ENCODE measurements at places on chromosomes 2 and 18.

DNA sequence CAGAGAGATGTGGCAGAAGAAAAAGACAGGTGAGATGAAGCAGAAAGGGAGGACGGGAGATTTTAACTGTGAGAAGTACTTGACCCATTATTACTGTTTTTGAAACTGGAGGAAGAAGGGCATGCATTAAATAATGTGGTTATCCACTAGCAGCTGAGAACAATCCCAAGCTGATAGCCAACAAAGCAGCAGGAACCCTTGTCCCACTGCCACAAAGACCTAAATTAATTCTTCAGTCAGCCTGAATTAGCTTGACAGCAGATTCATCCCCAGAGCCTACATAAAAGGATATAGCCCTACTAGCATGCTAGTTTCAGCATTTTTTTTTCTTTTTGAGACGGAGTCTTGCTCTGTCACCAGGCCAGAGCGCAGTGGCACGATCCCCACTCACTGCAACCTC is 19.5 kb upstream of the REG3A start:
- no peak for DNase-seq

DNA sequence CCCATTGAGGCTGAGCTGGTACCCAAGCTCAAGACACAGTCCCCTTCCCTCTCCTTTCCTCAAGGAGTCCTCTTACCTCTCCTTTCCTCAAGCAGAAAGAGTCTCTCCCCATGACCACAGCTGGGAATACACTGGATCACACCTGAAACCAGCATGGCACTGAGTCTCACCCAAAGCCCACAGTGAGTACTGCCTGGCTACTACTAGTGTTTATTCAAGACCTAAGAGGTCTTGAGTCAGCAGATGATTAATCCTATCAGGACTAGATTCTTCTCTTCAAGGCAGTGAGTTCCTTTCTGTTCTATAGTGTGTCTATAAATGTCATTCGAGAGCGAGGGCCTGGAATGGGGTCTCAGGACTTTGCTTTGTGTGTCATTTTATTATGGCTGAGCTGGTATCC is 111.4 kb downstream of the METTL4 start:
- no peak for DNase-seq

DNA sequence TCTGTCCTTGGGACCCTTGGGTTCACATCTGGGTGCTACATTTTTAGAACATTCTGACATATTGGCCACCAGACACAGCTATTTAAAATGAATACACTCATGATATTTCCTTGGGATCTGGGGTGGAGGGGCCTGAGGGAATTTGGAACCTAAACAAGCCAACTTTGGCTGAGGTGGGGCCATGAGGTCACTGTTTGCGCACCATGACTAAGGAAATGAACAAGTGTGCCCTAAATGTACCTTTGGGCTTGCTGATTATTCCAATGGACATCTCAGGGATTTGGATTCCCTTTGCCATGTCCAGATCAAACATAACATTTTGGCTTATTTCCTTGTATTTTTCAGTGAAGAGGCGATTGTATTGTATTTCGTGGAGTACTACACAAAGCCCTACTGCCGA is 80.5 kb upstream of the SEC11C start:
- DNase-seq = no peak

- DNase-seq = no peak
Observed at GRCh38 chr2:218959761-218960308, 369 bp downstream of the CDK5R2 start.

- no peak for DNase-seq
Observed at GRCh38 chr2:31693882-31694281, 113.1 kb upstream of the SRD5A2 start.

GRCh38 chr2:169738566-169739229 is 5.1 kb downstream of the KLHL23 start:
- DNase-seq = no peak

DNA sequence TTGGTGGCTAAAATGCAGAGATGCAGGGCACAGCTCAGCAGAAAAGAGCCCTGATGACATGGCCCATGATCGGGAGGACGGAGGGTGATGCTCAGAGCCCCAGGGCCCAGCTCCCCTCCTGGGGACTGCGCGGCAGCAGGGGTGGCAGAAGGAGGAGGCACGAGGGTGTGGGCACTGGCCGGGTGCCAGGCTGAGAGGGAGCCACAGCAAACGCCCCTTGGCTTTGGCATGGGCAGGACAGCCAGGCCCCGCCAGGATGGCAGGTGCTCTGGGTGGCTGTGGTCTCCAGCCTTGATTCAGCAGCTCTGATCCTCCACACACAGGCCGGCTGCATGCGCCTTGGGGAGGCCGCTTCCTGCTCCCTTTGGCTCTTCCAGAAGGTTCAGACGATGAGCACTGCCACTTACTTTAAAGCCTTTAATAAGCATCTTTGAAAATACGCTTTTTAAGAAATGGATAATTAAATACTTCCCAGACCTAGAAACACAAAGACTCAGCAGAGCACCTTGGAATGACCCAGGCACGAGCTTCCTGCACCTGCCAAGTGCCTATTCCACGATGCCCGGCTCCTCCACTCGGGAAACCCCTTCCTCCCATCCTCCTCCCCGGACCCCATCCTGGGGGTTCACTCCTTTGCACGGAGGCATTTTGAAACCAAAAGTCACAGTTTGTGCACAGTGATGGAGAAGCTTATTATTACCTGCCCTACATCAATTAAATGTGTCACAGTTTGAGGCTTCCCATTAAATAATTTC is 78.5 kb upstream of the SNTG2 start:
- DNase-seq = no peak

- no peak for DNase-seq
Observed at GRCh38 chr2:68320118-68320641, 431 bp upstream of the CNRIP1 start.

DNA sequence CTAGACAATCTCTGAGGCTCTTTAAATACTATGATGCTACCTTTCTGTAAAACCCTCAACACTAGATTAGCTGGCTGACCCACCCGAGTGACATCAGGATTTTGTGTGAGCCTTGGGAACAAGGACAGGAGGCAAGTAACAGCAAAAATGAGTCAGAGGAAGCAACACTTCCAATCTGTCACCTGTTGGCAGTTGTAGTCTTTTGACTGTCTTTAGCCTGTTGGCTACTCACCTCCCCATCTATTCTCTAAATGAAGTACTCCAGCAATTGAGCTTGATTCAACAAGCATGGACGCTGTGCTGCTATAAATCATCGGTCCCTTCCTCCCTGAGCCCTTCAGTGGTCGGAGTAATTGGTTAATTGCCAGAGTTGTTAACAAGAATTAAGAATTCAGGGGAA is 898.7 kb downstream of the BCL11A start:
- DNase-seq = no peak

- no peak for DNase-seq
Observed at GRCh38 chr18:44238911-44239310, 441.8 kb upstream of the SETBP1 start.

- DNase-seq = no peak
Observed at GRCh38 chr2:177338177-177338721, 54.3 kb upstream of the AGPS start.

- DNase-seq = no peak
Observed at GRCh38 chr2:221726894-221727513, 154.9 kb upstream of the EPHA4 start.

- DNase-seq = no peak
Observed at GRCh38 chr18:7878265-7879211, 311.4 kb downstream of the PTPRM start.

GRCh38 chr18:80175451-80176204 is 66.6 kb downstream of the ADNP2 start:
- peak; percentile 66 for DNase-seq

DNA sequence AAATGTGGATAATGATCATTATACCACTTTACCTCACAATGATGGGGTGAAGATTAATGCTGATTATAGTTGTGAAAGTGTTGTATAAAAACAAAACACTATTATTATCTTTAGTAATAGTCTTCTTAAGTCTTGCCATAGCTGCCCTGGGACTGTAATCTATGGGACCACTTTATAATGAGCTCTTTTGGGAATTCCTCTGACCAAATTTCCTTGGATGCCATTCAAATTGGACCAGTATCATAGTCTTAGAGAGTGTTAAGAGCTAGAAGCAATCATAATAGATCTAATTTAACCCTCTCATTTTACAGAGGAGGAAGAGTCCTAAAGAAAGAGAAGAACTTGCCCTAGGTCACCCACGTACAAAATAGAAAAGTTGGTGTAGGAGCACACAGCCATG is 457.7 kb upstream of the SLC14A2 start:
- DNase-seq = no peak

GRCh38 chr2:120343433-120344105 is 2.4 kb upstream of the INHBB start:
- DNase-seq = peak; percentile 76

DNA sequence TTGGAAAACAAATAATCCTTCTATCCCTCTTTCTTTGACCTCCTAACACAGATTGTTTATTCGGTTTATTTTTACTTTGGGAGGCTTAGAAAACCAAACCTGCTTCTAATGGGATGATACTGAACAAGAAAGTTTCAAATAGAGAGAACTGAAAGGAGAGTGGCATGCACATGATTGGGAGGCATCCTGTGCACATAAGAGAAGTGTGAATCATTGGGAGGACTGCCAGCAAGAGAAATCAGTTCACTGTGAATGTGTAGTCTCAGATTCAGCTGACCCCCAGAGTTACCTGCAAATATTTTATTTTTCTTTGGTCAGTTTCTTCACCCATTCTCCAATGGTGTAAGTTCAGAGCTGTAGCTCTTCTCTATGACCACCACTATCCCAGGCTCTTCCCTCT is 1363.2 kb upstream of the ACVR2A start:
- DNase-seq = no peak

DNA sequence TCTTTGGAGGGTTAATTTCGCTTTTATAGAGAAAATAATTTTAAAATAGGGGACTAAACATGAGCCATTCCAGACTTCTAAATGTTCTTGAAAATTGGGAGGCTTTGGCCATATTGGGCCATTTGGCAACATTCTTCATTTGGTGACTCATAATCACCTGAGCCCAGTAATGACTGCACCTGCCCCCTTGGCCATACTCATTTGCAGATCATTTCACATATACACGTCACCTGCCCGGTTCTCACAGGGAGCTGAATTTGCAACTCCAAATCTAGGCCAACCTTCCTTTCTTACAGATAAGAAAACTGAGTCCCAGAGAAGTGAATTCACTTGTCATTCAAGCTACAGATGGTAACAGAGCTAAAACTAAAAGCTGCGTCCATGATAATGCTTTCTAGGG is 289.7 kb downstream of the EPHA4 start:
- DNase-seq = no peak

DNA sequence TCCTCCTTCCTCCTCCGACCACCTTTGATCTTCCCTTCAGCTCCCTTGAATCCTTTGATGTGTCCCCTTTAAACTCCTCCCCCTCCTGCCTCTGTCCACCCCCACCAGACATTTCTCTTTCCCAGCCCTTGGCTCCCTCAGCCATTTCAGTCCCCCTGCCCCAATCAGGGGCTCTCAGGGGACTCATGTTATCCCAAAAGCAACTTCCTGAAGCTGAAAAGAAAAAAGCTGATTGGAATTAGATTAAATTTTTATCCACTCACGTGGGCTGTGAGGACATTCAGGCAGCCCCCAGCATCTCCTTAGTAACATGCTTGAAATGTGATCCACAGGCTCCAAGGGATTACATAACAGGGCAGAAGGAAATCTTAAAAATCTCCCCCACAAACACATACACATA is 81.3 kb downstream of the NEURL3 start:
- no peak for DNase-seq

- DNase-seq = no peak
Observed at GRCh38 chr18:38007676-38008330, 442.2 kb upstream of the CELF4 start.

GRCh38 chr2:46039543-46040303 is 257.5 kb upstream of the EPAS1 start:
- DNase-seq = no peak

- DNase-seq = no peak
Observed at GRCh38 chr2:73594251-73594650, 48.0 kb downstream of the NAT8 start.

GRCh38 chr2:197838579-197838978 is 34.2 kb downstream of the PLCL1 start:
- DNase-seq = no peak

DNA sequence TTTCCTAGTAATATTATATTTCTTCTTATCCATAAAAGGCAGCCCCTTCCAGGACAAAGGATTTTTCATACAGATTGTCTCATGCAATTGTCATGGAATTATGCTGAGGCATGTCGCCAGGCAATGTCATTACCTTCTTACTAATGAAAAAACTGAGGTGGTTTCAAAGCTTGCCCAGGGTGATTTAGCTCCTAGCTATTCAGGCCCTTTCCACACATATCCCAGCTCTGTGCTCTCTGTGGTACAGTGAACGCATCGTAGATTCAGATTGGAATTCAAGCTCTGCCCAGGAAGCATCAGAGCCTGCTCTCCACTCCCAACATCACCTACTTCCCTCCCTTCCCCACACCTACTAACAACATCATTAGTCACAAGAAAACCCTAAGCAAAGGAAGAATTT is 60.1 kb downstream of the ATP8B1 start:
- no peak for DNase-seq

DNA sequence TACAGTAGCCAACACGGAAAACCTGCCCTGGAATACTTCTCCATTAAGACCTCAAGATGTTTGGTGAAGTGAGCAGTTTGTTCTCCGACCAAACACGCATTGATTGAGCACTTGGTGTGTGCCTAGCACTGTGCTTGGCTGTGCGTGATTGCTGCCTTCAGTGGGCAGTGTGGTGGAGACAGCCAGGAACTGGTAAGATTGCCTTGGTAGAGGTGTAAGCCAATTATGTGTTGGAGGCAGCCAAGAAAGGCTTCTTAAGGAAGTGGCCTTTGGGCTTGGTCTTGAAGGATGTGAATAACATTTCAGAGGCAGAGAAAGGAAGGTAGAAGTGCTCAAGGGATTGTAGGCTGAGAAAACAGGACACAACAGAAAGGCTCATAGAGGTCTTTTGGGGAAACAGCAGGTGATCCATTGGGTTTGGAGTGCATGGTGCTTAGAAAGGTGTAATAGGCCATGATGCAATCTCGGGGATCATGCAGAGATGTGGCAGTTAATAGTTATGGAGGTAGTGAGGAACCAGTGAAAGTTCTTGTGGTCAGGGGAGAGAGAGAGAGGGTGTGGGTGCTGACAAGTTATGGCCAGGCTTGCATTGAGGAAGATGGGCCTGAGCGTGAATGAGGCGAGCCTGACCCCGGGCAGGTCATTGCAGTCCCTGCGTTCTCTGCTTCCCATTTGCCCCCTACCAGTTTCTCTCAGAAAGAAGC is 6.3 kb downstream of the B3GNT2 start:
- DNase-seq = no peak

- DNase-seq = no peak
Observed at GRCh38 chr2:64914735-64915509, 74.3 kb upstream of the SLC1A4 start.

GRCh38 chr18:45666520-45666919 is 51.2 kb downstream of the SLC14A2 start:
- no peak for DNase-seq

DNA sequence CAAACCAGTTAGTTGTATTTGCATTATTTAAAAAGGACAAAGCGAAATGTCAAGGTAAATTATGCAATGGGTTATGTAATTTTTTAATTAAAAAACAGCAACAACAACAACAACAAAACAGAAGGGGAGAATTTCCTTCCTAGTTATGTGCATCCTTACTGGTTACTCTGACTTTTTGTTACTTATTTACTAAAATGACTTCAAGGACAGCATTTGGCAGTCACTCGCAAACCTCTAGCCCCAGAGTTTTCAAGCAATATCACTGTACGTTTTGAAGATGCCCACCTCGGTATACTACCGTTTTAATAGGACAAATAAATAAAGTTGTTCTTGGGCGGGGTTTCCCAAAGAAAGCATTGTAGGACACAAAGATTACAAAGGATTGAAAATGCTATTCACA is 24.7 kb upstream of the MRO start:
- DNase-seq = no peak

Measured in activated T-cell treated with anti-CD3 and anti-CD28 coated beads, Interleukin-2, amount 50 U/mL, for 72 hours (primary cell).